ENCODE measurements at places on chromosomes 5 and 9.

DNA sequence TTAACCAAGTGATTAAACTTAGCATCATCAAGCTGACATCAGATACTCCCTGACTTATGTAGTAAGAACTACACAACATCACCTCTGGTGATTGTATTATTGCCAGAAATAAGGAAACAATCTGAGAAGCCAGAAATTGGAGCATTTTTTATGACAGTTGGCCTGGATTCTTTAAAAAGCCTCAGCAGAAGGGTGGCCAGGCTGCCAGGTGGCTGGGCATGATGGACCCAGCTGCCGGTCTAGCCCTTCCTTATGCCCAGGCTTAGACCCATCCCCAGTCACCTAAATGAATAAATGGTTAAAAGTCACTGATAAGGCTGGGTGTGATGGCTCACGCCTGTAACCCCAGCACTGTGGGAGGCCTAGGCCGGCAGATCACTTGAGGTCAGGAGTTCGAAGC lies 12.8 kb downstream of the OR1K1 start:
- no peak for DNase-seq

GRCh38 chr9:1386420-1386819 lies 336.3 kb downstream of the DMRT2 start:
- no peak for DNase-seq

DNA sequence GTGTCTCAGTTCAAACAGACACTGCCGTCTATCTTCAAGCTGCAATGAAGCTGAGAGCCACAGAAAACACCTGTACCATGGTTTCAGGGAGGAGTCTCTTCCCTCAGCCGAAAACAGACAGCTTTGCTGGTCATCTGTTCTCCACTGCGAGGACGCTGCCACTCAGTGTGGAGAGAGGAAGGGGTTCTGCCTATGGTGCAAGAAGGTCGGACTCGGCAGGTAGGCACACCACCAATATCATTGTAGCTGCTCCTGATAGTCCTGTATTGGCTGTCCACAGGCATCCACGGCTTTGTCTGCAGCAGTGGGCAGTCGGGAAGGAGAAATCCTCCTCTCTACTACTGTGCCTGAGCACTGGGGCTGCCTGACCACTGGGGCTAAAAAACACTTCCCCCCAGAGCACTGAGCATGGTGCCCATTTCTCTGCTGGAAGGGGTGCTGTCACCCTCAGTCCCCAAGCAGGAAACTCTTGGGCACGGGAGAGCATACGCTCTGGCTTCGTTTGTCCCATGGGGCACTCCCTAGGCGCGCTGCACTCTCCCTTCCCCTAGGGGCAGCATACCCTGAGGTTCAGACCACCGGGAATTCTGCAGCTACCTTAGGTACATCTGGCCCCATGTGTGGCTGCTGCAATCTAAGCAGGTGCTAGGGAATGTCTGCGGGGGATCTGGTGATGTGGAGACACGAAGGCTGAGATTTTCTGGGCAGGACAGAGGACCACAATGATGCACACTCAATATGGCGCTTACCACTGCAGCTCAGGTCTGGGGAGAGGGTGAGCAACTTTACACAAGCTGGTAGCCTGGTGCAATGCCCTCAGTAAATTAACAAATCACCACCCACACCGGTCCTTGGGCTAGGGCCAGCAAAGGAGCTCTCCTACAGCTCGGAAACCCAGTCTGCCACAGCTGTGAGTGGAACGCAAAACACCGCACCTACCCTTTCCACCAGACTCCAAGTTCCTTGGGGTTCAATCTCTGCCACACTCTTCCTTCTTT lies 880.9 kb upstream of the SEMA6A start:
- no peak for DNase-seq

DNA sequence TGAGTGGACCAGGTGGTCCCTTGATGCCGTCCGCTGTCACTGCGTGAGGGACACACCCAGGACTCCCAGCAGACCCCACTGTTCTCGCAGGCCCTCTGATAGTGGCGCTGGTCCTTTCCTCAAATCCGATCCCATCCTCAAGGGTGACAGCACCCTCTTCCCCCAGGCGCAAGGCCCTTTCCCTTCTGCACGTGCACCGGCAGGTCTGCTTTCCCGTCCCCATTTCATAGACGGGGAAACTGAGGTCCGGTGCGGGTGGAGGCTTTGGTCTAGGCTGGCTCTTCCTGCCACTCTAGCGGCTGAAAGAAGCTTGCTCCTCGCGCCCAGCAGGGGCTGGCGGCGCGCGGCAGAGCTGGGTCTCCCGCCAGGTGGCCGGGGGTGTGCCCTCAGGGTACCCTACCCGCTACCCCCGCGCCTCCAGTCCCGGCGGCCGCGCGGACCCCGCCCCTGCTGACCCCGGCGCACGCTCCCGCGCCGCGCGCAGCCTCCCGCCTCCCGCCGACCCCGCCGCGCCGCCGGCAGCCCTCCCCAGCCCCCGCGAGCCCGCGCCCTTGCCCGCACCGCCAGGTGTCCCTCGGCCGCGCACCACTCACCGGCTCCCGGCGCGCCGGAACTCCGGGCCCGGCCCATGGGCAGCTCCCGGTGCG lies 453 bp downstream of the RASGEF1C start:
- no peak for DNase-seq

- DNase-seq: no peak
Measured at GRCh38 chr5:53991942-53992341, 318.4 kb downstream of the ARL15 start.

- DNase-seq: no peak
Measured at GRCh38 chr9:135959814-135960213, 1.4 kb downstream of the UBAC1 start.

- DNase-seq: no peak
Measured at GRCh38 chr5:11324521-11325289, 563.7 kb upstream of the DAP start.

DNA sequence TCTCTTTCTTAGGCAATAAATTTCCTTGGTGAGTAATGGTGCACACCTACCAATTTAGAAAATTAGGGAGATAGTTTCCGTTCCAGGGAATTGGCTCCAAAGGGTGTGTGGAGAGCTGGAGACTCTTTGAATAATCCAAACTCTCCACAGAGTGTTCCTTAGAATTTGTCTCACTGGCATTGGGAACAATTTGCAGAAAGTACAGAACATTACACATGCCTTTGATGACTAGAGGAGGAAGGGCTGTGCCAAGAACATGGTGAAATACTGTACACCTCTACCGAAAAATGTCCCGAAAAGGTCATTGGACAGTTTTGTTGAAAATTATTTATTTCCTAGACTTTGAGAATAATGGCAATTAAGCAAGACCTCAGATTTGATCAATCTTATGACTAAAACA lies 214.2 kb upstream of the MPDZ start:
- DNase-seq: no peak

- DNase-seq: no peak
Measured at GRCh38 chr5:115435778-115436712, 108.5 kb downstream of the FEM1C start.

DNA sequence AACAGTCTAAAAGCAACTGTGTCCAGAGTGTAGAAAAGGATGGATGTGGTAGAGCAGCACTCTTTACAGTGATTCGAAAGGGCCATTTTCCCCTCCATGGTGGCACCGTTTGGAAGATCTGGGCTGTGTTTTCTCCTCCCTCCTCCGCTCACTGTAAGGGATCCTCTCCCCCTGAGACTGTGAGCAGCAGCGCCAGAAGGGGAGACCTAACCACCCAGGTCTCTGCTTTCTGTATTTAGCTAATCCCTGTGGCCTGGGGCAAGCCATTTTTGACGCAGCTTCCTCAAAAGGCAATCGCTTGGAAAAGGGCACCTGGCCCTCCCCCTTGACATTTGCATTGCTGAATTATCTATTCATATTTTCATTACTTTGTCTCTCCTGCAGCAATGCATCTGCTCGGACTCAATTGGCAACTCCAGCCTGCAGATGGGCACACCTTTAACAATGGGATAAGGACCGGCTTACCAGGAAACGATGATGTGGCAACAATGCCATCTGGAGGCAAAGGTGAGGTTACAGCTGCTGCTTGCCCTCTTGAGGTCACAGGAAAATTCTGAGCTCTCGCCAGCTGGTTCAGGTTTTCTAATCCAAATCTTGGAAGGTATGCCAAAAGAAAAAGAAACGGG lies 244.3 kb upstream of the WWC1 start:
- DNase-seq: no peak

- no peak for DNase-seq
Measured at GRCh38 chr9:34518110-34518616, 4.6 kb downstream of the ENHO start.

GRCh38 chr5:105460721-105461120 lies 1898.1 kb upstream of the NUDT12 start:
- no peak for DNase-seq

- no peak for DNase-seq
Measured at GRCh38 chr9:91694081-91694870, 255.8 kb downstream of the ROR2 start.
